NCI-H2081 (cell line): ENCODE measurements at places on chromosomes 7 and 10.
A peak's percentile ranks its signal among the peaks of the same experiment; 100 is the strongest.

- DNase-seq, result no peak
Measured at GRCh38 chr10:112981553-112981952, 31.5 kb downstream of the TCF7L2 start.

DNA sequence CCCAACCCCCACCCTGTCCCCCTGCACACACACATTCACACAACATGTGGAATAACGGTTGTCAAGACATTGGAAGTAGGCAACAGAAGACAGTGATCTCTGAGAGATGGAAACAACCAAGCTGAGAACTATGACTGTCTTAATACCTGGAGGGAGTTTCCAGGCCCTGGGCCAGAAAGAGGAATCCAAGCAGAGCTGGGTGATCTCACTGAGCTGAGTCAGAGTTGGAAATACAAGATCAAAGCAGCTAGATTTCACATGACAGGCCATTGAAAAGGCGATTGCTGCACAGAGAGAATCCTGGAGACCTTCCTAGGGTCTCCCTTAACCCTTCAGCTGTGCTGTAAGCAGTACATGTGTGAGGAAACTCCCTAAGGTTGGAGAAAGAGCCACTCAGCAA lies 165.8 kb upstream of the PRSS1 start:
- no peak for DNase-seq

DNA sequence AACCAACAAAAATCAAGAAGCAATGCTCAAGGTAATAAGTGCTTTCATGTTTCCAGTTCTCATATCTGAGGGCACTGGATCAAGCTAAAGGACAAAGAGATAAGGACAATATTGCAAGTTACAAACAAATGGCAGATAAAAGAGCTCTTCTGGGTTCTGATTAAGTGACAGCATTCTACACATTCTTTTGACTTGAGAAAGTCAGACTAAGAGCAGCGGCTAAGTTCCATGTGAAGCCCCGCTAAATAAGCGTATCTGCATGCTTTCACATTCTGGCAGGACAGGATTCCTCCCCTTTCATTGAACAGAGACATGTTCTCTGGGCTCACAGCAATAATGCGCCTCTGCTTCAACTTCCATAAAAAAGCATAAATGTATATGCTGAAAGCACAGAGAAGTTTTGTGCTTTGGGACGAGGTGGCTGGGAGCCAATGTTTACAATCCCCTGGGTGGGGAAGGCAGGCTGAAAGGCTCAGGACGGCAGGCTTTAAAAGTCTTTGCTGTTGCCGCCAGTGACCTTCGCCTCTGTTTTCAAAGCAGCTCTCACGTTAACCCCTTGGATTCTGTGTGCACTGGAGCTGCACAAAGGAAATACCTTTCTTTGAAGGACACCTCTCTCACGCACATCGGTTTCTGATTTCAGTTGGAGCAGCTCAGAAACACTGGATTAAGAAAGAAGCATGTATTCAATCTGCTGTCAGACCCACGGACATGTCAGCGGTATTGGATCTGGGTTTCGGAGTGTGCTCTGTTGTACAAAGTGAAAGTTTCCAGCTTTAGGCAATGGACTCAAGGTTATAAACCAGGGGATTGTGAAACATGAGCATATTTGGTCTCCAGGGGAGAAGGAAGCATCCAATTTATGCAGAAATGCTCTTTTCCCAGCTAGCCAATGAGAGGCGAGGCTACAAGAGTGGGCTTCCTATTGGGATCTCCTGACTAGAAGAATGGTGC lies 105.4 kb upstream of the FAM133B start:
- peak; percentile 34 for DNase-seq

GRCh38 chr7:94556028-94556427 lies 46.4 kb downstream of the CASD1 start:
- DNase-seq, result no peak

DNA sequence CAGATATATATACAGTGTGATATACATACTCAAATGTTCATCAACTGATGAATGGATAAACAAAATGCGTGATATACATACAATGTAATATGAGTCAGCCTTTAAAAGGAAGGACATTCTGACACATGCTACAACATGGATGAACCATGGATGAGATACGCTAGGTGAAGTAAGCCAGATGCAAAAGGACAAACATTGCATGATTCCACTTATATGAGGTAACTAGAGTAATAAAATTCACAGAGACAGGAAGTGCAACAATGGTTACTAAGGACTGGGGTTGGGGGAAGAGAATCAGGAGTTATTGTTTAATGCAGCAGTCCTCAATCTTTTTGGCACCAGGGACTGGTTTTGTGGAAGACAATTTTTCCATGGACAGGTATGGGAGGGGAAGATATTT lies 47.3 kb upstream of the PIK3AP1 start:
- DNase-seq, result no peak

DNA sequence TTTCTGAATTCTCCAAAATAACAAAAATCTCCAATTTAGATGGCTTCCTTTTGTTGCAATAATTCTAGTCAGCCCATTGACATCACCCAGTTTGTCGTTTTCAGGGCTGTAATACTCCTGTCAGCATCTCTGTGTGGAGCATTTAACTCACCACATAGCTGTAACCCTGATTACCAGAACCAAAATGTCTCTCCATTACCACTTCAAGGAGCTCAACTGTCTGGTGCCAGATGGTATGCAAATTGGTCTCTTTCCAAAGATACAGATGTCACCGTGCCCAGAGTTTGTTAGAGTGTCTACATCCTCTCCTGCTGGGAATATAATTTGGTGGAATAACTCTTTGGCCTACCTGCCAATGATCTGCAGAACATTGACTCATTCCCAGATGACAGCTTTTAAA lies 350.3 kb upstream of the POT1 start:
- peak; percentile 76 for DNase-seq

- DNase-seq, result no peak
Measured at GRCh38 chr7:77745746-77746145, 49.5 kb downstream of the RSBN1L start.

- no peak for DNase-seq
Measured at GRCh38 chr10:32038777-32039176, 17.4 kb downstream of the KIF5B start.

DNA sequence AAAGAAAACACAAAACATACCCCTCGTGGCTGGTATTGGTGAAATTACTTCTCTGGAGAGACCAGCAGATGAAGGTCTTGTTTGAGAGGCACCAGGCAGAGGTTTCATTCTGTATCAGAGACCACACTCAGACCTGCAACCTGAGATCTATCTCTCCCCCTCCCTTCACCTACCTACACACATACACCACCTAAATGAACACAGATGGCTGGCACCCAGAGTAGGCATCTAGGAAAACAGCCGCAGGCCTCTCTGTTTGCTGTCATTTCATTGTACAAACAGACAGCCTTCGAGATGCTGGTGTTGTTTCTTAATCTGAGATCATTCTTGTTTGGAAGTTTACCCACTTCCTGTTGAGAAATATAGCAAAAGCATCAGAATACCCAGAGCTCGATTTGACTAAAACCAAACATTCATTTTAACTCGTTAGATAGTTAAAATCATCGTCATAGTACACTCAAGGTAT lies 173.9 kb upstream of the SLC25A13 start:
- peak; percentile 96 for DNase-seq

DNA sequence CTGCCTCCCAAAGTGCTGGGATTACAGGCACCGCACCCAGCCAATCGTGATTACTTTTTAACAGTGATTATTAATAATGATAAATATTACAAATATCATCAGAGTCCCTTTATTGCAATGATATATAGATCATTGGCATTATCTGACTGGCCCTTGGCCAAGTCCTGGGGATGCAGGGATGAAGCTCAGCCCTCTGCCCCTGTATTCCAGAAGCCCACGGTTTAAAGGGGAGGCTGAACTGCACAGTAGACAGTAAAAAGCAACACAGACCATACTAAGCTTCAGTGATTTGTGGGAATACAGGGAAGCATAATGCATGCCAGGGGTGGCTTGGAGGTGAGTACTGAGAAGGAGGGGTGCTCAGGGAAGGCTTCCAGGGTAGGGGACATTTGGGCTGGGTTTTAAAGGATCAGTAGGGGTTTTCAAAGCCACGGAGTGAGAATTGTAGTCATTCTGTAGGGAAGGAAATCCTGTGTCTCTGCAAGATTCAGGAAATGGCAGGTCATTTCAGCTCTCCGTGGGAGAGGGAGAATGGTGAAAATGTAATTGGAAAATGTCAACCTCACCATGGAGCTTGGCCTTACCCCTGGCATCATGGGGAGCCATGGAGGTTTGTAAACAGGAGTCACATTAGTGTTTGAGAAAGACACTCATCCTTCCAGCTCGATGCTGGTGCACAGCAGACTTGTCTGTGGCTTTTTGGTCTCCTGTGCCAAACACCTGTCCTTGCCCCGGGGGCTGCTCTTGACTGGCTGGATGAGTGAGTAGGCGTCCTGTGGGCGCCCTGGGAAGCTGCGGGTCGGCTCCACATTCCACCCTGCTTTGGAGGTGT lies 8.8 kb downstream of the ADAMTS14 start:
- DNase-seq, result peak; percentile 45

DNA sequence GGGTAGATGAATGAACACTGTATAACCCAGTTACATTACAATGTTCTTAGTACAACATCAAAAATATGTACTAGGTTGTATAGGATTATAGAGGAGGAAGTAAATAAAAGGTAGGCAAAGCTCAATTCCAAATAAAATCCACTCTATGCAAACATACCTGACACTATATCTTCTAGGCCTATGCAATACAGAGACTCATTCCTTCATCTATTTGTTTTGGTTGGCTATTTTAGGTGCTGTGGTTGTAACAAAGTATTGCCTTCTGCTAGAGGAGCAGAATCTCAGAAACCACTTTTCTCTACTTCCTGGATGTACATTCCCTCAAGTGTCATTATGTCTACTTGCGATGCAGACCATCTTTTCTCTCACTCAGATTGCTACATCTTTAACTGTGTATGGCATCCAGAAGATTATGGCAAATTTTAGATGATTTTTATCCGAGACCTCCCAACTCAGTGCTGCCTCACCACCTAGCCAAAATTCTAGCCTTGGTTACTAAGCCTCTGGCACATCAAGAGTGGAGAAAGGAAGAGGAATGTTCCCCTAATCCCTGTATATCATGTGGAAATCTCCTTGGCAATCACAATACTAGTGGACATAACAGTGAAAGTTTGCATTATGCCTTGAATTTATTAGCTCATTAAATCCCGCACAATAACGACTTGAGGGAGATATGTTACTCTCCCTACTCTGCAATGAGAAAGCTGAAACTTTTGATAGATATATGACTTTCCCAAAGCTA lies 5.5 kb upstream of the TFPI2 start:
- no peak for DNase-seq

- DNase-seq, result no peak
Measured at GRCh38 chr7:113158756-113159155, 40.4 kb upstream of the SMIM30 start.

DNA sequence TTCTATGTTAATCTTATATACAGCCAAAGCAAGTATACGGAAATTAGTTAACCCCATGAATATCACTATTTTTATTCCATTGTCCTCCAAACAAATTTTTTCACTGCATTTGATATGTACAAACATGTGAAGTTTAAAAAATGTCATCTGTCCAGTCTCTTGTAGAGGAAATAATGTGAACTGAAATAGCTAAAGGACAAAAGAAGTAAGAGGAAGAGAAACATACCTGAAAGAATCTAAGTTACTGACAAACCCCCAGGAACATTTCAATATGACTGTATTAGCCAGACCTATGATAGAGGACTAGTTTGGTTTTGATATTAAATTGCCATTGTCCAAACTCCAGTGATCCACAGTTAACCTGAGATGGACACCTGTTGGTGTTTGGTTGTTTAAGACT lies 80.6 kb downstream of the NRCAM start:
- DNase-seq, result no peak

DNA sequence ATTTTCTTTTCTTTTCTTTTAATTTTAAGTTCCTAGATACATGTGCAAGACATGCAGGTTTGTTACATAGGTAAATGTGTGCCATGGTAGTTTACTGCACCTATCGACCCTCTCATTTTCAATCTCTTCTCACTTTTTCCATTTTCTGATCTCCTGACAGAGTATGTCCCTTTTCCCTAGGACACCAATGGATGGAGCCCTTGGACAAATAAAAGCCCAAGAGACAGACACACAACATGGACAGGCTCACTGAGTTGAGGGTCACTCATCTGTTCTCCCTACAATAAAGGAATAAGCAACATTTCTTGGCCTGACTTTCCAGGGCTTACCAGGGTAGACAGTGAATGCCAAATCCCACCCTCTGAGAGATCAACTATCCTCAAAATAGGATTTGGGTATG lies 15.2 kb upstream of the UBE2D1 start:
- DNase-seq, result no peak

DNA sequence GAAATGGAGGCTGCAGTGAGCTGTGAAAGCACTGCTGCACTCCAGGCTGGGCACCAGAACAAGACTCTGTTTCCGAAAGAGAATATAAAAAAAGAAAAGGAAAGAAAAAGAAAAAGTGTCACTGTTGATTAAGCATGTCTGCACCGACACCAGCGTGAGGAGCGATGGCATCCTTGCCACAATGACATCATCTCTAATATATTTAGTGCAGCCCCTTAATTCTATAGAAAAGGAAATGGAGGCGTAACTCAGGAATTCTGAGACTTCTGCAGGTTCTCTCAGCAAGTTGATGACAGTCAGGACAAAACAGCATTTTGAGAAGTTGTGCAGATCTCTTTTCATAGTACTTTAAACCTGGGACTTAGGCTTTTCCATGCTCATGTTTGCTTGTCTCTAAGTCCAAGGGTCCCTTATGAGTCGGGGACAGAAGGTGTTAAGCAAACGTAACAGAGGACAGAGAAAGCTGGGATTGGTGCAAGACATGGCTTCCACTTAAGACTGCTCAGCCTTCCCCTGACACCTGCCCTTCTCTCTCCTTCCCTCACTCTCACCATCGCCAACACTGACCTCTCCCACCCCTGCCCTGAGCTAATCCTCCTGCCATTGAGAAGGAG lies 16.9 kb upstream of the ANKRD1 start:
- DNase-seq, result no peak

- DNase-seq, result no peak
Measured at GRCh38 chr7:151993977-151994676, 31.3 kb upstream of the GALNT11 start.

- DNase-seq, result no peak
Measured at GRCh38 chr10:113689057-113689456, 9.3 kb downstream of the CASP7 start.

DNA sequence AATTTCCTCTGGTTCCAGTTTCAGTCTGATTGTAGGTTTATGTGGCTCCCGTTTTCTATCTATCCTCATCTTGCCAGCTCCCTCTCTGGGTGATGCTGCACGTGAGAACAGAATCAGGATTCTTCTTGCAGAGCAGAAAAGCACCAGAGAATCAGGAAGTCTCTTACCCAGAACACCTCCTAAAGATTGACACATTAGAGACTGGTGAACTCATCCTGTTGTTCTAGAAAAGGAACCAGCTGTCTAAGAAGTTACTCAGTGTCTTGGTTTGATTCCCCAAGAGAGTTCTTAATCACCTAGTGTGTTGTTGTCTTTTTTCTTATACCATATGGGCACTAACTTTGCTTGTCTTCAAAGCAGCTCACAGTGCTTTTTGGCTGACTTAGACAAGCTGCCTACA lies 152.4 kb downstream of the DGKI start:
- DNase-seq, result no peak

- no peak for DNase-seq
Measured at GRCh38 chr10:122368502-122369254, 5.8 kb upstream of the PLEKHA1 start.
